ENCODE measurements at places on chromosomes 12 and 14.
A peak's percentile ranks its signal among the peaks of the same experiment; 100 is the strongest.

DNA sequence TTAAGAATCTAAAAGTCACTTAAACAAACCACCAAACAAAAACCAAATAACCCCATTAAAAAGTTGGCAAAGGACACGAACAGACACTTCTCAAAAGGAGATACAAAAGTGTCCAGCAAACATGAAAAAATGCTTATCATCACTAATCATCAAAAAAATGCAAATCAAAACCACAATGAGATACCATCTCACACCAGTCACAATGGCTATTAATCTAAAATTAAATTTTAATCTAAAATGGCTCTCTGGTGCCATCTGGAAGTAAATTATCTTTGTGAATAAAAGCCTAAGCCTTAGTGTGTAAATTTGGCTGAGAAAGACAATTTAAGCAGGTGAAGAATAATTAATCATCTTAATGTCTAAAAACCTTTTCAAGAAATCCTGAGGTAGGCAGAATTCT, 204.5 kb upstream of the PPFIA2 start:
- DNase-seq = no peak

GRCh38 chr12:96236221-96236822, 42.1 kb downstream of the ELK3 start:
- DNase-seq = no peak

GRCh38 chr14:76882651-76883050, 56.4 kb downstream of the LRRC74A start:
- DNase-seq = no peak

DNA sequence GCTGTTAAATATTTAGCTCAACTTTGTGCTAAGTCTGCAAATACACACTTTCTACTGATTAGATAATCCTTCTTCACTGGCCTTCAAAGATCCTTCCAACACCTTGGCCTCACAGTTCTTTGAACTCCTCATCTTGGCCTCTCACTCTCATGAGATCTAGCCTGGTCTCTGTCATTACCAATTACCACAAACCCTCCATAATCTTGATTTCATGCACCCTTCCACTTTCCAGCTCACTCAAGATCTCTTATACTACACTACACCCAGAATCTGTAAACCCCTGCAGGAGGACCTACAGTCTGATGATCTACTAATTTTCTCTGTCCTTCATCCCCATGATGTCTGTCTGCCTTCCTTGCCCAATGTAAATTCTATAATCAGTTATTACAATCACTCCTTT, 71.1 kb downstream of the DUSP16 start:
- DNase-seq = no peak

DNA sequence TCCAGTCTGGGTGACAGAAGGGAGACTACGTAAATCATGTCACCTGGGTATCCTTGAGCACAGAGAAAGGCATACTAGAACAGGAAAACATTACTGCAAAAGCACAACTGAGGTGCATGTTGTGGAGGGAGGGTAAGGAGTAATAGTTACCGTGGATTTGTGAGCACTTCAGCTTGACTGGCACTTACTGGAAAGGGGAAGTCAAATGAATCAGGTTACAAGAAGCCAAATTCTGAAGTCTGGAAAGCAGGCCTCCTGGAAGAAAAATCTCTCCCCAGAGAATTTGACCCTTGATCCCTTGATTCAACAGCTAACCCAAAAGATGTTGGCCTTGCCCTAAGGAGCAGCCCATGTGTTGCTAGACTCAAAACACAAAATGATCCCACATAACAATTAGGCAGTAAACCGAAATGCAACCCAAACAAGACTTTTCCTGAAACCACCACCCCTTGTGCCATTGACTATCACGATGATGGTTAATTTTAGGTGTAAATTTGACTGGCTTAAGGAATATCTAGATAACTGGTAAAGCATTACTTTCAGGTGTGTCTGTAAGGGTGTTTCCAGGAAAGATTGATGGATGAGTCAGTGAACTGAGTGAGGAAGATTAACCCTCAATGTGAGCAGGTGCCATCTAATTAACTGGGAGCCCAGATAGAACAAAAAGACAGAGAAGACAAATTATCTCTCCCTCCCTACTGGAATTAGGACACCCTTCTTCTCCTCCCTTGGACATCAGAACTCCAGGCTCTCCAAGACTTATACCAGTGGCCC, 108.8 kb downstream of the SLC25A21 start:
- DNase-seq = no peak

DNA sequence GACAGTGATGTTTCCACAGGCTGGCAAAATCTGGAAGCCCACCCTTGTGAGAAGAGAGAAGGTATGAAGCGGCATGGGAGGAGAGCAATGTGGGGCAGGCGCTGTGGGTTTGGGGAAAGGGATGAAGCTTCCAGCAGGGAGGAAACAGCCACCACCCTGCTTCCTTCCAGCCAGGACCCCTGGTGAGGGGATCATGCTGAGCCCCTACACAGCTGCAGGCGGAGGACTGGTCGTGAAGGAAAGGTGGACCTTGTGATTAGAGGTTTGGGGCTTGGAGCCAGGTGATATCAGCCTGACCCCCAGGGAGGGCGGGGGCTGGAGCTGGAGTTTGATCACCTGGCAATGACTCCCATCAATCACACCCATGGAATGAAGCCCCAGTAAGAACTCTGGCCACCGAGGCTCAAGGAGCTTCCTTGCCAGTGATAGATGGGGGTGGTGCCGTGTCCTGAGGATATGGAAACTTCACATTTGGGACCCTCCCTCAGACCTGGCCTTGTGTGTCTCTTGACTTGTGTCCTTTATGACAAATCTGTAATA, 48.6 kb downstream of the RIMBP2 start:
- no peak for DNase-seq

- no peak for DNase-seq
Measured at GRCh38 chr14:99129998-99130397, 142.0 kb downstream of the BCL11B start.

DNA sequence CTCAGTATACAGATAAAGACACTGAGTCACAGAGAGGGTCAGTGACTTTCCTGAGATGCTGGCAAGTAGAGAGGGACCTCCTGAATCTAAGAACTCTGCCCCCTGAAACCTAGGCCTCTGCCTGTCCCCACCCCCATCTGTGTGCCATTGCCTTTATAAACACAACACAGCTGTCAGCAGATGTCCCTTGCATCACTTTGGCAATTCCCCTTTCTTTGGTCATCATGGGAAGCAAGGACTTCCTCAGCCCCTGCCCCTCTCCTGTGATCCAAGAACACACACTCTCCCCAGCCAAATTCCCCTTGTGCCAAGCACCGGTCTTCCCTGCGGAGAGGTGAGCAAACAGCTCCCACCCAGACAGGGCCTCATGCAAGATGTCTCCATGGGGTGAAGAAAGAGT, 8.3 kb downstream of the TSPAN11 start:
- no peak for DNase-seq

DNA sequence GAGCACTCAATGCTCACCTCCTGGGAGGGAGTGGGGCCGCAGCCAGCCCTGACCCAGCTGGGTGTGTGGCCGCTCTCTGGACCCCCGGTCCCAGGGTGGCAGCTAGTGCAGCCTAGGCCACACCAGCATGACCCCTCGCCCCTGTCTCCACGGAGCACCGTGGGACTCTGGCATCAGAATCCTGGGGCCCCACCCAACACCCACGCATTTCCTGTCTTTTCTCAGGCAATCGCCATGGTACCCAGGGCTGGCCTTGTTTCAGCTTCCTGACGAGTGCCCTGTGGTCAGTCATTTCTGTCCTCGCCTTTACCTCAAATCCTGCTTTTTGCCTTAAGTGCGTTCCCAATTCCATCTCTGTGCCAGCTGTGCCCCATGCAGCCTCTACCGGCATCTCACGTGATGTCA, 15.9 kb downstream of the PACS2 start:
- no peak for DNase-seq

- DNase-seq = no peak
Measured at GRCh38 chr12:132593521-132593920, 16.9 kb downstream of the LRCOL1 start.

GRCh38 chr14:47366006-47366405, 309.4 kb downstream of the MDGA2 start:
- no peak for DNase-seq

GRCh38 chr12:109288571-109288970, 20.5 kb downstream of the FOXN4 start:
- peak; percentile 16 for DNase-seq

DNA sequence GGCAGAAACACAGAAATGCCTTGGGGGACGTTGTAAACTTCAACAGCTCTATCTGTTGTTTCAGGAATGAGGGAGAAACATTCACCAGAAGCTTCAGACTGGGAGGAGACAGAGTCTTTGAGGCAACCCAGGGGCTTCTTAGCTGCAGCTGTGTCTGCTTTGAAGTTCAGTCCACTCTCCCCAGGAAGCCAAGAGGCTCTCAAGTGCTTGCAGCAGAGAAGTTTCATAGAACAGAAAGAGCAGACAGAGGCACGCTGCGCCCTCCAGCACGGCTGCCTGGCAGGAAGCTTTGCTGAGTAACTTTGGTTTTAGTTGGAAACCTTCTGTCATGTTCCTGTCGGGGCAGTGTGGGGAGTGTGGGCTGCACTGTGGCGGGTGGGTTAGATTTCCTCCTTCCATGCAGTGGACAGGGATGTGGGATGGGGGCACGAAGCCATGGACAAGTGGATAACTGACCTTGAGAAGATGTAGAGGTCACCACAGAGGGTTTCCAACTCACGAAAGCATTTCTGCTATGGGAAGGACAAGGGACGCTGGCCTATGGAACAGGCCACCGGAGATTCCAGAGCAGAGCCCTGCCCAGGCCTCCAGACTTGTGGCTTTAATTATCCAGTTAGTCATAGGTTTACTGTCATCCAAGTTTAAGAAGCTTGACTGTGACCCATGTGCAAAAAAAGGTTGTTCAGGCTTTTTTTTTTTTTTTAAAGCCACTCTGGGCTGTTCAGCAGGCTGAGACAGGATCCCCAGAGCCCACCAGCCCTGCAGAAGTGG, 107.7 kb downstream of the ARF6 start:
- peak; percentile 89 for DNase-seq

DNA sequence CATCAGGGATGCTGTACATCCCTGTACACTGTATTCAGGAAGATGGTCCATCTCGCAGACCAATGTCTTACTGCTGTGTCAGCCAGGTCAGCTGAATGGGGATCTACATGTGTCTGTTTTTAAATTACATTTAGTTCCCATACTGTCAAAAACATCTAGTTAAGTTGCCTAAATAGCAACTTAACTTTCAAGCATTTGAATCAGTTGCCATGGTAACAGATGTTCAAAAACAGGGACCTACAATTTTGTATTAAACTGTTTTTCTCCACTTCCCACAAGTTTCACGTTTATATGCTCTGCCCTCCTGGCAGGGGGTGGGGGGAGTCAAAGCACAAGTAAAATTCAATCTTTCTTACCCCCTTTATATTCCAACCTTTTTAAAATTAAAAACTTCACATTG, 38.3 kb downstream of the C12orf42 start:
- no peak for DNase-seq

GRCh38 chr12:120327593-120327992, at the start of gene PLA2G1B:
TSS of gene PLA2G1B (minus strand) at chr12:120327779. CDS start at chr12:120327753, 26 bp downstream.
- DNase-seq = no peak

- DNase-seq = peak; percentile 53
Measured at GRCh38 chr14:91363776-91364523, 53.7 kb downstream of the CCDC88C start.

DNA sequence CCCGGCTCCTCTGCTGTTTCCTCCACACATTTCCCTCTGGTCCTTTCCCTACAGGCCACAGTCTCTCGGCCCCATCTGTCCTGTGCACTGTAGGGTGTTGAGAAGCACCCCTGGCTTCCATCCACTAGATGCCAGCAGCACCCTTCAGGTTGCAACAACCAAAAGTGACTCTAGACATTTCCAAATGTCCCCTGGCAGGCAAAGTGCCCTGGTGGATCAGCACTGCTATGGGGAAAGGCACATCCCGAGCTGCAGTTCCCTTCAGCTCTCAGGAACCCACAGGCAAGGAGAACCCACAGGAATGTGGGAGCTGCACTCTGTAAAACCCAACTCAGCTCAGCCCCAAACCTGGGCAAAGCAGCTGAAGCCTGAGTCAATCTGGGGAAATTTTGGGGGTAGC, 77.0 kb downstream of the RBM19 start:
- DNase-seq = peak; percentile 10

DNA sequence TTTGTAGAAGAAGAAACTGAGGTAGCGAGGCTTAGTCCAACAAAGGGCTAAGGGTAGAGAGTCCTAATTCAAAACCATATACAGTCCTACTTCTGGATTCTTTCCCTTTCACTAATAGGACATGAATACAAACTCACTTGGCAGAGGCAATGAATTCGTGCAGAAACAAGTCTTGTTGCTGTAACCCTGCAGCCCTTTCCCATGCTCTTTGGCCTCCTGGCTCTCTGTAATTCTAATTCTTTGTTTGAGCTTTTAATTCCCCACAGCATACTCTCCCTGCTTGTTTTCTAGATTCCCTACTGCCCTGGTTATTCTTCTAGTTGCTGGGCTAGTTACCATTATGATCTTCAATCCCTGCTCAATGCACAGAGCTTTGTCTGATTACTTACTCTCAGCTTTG, 381.4 kb downstream of the ETNK1 start:
- no peak for DNase-seq

DNA sequence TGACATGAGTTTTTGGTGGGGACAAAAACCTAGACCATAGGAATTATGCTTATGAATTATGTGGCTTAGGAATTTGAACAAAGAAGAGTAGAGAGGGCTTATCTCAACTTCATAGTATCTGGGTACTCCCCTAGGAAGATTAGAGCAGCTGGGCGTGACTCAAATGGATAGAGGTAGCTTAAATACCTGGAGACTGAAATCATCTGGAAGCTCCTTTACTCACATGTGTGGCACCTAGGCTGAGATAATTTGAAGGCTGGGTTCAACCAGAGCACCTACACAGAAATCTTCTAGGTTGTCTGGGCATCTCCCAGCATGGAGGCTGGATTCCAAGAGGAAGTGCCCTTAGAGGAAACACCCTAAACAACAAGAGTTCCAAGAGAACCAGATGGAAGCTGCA, 393.9 kb downstream of the ADAMTS20 start:
- no peak for DNase-seq

GRCh38 chr12:8960176-8960575, 10.7 kb upstream of the M6PR start:
- DNase-seq = no peak

- DNase-seq = no peak
Measured at GRCh38 chr12:12870465-12870864, 20.9 kb upstream of the GPRC5A start.

DNA sequence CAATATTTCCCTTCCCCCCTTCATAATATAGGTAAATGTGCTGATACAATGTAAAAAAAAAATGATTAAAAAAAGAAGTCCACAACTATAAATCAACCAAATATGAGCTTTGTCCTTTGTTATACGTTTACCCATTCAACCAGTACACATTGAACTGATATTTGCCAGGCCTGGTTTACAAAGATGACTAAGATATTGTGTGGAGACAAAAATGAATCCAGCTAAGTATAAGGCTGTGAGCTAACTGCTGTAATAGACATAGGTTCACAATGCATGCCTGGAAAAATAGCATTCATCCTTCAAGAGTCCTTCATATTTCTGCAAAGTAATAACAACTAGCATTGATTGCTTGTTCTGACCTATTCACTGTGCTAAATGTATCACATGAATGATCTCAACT, 6.9 kb downstream of the C12orf56 start:
- DNase-seq = no peak

DNA sequence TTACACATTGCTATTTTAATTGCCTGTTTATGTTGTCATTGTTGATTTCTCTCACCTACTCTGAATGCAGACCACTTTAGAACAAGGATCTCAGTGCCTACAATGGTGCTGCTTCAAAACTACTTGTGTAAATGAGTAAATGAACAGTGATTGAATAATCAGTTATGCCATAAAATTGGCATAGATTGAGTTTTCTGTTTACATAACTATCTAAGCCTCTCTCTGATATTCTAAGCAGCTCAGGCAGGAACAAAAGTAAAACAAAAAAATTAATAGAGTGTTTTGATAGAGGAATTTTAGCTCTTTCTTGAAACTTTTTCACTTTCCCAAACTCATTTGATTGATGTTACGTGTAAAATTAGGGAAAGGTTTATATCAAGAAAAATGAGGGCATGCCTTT, 232.3 kb upstream of the KITLG start:
- no peak for DNase-seq
